Muscle of leg (tissue), 16 donors: ENCODE measurements at places on chromosomes 11 and 22. TPM values are rescaled to one million over a fixed set of nuclear protein-coding genes. Genes with fewer than 3 reads are reported as not detected.
A peak's percentile ranks its signal among the peaks of the same experiment; 100 is the strongest.

DNA sequence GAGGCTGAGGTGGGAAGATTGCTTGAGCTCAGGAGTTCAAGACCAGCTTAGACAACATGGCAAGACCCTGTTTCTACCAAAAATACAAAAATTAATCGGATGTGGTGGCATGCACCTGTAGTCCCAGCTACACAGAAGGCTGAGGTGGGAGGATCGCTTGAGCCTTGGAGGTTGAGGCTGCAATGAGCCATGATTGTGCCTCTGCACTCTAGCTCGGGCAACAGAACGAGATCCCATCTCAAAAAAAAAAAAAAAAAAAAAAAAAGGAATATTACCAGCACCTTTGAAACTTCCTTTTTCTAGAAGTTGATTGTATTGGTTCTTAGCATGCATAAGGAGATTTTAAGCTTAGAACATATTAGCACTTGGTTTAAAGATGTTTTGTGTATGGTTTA, 11.4 kb downstream of the CRKL start:
- no peak for DNase-seq

Gene TENM4
- 13.8 TPM for polyA plus RNA-seq

GRCh38 chr11:4480577-4481239, 1.7 kb upstream of the OR52K1 start:
- no peak for DNase-seq

Gene ADAMTS15
- polyA plus RNA-seq = 32.7 TPM

DNA sequence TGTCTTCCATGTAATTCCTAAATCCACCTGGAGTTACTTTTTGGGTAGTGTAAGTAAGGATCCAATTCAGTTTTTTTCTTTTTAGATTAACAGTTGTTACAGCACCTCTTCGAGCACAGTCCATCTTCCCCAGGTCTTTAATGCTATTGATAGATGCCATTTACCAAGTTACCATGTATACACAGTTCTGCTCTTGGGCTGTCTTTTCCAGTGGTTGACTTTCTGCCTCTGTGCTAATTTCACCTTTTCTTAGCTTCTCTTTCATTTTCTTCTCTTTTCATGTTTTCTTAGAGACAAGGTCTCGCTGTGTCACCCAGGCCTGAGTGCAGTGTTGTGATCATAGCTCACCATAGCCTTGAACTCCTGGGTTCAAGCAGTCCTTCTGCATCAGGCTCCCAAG, 12.0 kb downstream of the ATXN10 start:
- no peak for DNase-seq

Gene C11orf91
- polyA plus RNA-seq = not detected

Gene RASD2
- polyA plus RNA-seq = 7.8 TPM

- peak; percentile 23 for DNase-seq
These were observed 770 bp upstream of the TSG101 start for GRCh38 chr11:18527512-18527911.

Gene GANAB
- 183 TPM for polyA plus RNA-seq
